ENCODE measurements at places on chromosomes 3 and 15. TPM values are rescaled to one million over a fixed set of nuclear protein-coding genes. Genes with fewer than 3 reads are reported as not detected.

DNA sequence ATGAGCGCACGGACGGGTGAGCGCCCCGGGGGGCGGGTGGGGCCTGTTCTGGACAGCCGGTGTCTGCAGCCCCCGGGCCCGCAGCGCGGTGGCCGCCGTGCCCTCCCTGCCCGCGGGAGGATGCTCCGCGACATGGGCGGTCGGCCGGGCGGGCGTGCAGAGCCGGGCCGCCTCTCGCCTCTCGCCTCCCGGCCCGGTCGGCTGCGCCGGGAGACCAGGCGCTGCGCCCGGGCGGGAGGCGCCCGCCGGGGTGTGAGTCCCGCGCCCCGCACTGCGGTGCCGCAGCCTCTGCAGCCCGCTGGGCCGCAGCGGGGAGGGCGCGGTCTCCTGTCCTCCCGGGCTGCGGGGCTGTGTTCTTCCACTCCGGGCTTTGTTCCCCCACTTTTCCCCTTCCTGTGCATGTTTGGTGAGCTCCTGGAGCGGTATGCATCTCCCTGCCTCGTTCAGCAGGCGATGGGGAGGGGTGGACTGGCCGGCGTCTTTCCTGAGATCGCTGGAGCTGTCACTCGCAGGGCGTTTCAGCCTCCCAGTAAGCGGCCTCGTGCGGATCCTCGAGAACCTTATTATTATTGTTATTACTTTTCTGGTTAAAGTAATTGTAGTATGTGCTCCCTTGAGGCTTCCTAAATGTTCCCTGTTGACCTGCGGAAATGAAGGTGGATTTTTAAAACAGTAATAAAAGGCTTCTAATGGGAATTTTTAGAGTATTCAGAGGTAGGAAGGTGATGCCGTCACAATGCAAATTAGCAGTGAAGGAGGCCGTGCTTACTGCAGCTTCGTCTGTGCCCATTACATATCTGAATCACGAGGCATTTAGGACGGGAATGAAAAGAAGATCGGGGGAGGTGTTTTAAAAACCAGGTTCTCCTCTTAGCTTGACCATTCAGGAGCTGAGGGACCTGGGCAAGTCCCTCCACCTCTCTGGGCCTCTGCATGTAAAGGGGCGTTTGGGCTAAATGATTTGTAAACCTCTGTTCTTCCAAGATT, 593 bp downstream of the TMOD2 start:
- H3K4me3 ChIP-seq, result peak overlapping the region; percentile 49
- no peaks in the 10 kb centered on the region for H3K36me3 ChIP-seq
- H3K4me1 ChIP-seq, result peaks cover 9% of the 10 kb centered on the region
- no peak overlapping the region for H3K27ac ChIP-seq
- H3K27me3 ChIP-seq, result no peaks in the 10 kb centered on the region
- DNase-seq, result peak; percentile 28

- no peaks in the 10 kb centered on the region for H3K4me1 ChIP-seq
- H3K27me3 ChIP-seq, result no peaks in the 10 kb centered on the region
- H3K27ac ChIP-seq, result no peak overlapping the region
- DNase-seq, result no peak
- H3K36me3 ChIP-seq, result no peaks in the 10 kb centered on the region
- no peak overlapping the region for H3K4me3 ChIP-seq
Measured at GRCh38 chr3:46643701-46644100, 31.4 kb downstream of the FAM240A start.

GRCh38 chr3:138578141-138578540, 15.9 kb downstream of the CEP70 start:
- no peaks in the 10 kb centered on the region for H3K27me3 ChIP-seq
- H3K4me1 ChIP-seq, result peaks cover 28% of the 10 kb centered on the region
- no peak for DNase-seq
- H3K36me3 ChIP-seq, result no peaks in the 10 kb centered on the region
- H3K4me3 ChIP-seq, result no peak overlapping the region

TRIM42 gene
- 0.13 TPM for total RNA-seq

GRCh38 chr3:128619146-128619890, 31.3 kb downstream of the RPN1 start:
- H3K4me3 ChIP-seq, result no peak overlapping the region
- H3K27me3 ChIP-seq, result no peaks in the 10 kb centered on the region
- H3K36me3 ChIP-seq, result peaks cover 24% of the 10 kb centered on the region
- H3K27ac ChIP-seq, result no peak overlapping the region
- peaks cover 10% of the 10 kb centered on the region for H3K4me1 ChIP-seq
- DNase-seq, result no peak

GRCh38 chr3:56976651-56977560, 83.6 kb upstream of the SPATA12 start:
- no peak for DNase-seq
- H3K27me3 ChIP-seq, result no peaks in the 10 kb centered on the region
- H3K4me1 ChIP-seq, result peaks cover 10% of the 10 kb centered on the region
- no peak overlapping the region for H3K4me3 ChIP-seq
- H3K27ac ChIP-seq, result no peak overlapping the region

GRCh38 chr15:85541744-85542143, 161.3 kb downstream of the AKAP13 start:
- no peak overlapping the region for H3K4me3 ChIP-seq
- no peaks in the 10 kb centered on the region for H3K27me3 ChIP-seq
- DNase-seq, result no peak

Measured in thyroid gland (tissue), 4 donors.